Fibroblast of skin of scalp (primary cell): ENCODE measurements at places on chromosomes 7 and 10.

DNA sequence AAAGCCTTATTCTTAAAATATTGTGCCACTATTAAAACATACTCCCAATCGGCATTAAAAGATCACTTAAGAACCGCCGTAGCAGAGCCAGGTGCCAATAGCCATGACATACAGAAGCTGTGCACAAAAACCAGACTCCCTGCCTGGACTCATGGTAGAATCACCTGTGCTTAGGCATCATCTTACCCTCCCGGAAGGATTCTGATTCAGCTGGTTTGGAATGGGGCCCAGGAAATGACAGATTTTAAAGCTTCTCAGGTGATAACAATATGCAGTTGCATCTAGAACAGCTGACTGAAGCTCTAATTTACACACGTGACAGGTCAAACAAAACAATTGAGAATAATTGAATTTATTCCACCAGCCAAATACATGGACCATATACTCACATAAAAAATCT lies 10.7 kb downstream of the A1CF start:
- DNase-seq = no peak

GRCh38 chr10:6445671-6446316 lies 134.3 kb downstream of the PRKCQ start:
- peak; percentile 6 for DNase-seq

DNA sequence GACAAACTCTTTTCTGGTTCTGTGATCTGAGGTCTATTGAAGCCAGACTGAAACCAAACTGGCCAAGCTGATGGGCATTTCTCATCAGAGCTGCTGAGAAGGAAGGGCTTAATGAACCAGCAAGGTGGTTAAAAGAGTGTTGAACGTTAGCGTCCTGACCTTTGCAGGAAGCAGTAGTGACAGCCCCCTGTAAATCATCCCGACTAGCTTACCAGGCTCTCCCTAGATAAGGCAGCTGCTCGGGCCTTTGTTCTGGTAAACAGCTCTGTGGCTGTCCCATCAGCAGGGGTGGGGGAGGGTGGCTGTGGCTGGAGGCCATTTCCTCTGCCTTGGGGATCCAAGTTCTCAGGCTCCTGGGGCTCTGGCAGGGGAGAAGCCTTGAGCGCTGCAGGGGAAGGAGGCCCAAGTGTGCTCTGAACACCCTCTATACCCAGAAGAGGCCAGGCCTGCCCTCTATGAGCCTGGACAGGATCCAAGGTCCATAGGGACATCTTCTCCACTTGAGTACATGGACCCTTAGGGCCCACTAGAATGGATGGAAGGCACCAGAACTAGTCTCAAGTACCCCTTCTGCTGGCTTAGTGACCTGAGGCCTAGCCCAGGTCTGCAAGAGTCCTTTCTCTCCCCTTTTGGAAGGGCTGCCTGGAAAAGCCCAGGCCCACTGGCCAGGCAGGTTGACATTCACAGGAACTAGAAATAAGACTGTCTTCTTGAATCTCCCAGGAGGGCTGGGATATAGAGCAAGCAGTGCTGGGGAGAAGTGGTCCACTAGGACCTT lies 134.6 kb downstream of the ARHGAP22 start:
- no peak for DNase-seq

- no peak for DNase-seq
These were observed 19.9 kb upstream of the C10orf105 start for GRCh38 chr10:71739358-71739900.

GRCh38 chr10:113149626-113150025 lies 199.6 kb downstream of the TCF7L2 start:
- no peak for DNase-seq

DNA sequence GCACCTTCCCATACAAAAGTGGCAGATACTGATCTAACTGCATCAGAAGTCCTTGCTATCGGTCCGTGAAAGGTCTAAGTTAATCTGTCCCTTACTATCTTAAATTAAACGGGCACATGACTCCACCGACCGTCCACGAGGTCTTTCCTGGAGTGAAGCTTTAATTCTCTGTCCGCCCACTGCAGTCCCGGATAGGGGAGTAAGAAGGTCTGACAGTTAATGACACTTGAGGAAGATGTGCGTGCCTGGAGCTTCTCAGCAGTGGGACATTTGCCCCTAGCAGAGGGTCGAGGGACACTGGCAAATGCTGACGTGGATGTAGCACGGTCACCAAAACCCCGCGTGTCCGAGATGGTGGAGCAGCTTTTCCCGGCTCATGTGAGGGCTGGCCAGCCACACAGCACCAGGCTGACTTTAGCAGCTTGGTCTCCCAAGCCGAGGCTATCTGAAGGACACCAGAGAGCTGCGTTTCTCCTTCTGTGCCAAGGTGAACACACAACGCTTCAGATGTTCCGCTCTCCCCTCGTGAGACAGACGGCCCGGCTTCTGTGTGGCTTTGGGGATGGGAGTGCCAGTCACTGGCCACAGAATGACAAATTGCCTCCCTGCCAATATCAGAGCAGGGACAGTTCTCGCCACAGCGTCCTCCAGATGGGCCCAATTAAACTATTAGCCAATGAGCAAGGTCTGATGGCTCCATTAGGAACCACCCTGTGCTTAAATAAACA lies 86.6 kb downstream of the ADARB2 start:
- no peak for DNase-seq

DNA sequence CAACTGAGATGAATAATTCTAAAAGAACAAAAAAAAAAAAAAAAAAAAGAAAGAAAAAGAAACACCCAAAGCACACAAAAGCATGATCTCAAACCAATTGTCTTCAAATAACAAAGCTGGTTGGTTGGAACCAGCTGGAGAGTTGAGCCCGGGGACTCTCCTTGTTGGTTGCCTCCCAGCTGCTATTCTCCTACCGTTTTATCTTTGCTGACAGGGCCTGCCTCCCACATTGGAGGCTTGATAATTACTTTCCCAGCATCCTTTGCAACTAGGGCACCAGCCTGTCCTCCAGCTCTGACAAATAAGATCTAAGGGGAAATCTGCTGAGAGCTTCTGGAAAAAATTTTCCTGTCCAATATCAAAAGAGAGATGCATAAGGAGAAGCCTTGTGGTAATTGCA lies 6.8 kb downstream of the PON1 start:
- no peak for DNase-seq

DNA sequence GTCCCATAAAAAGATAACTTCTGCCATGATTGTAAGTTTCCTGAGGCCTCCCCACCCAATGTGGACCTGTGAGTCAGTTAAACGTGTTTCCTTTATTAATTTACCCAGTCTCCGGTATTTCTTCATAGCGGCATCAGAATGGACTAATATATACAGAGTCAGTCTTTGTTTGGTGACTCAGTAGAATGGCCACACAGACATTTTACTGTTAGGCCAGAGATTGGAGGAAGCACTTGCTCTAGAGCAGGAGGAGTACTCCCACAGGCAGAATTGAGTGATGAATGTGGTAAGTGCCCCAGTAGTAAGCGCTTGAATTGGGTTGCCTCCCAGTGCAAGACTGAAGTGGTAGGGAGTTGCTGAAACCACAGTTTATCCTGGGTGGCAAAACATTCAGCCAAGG lies 149.5 kb upstream of the SMIM30 start:
- DNase-seq = no peak

- peak; percentile 96 for DNase-seq
These were observed at the start of gene OSBPL3 for GRCh38 chr7:24979863-24980533. Gene OSBPL3 (minus strand): TSS chr7:24980178. CDS start chr7:24892472, 87,706 bp downstream.

- DNase-seq = no peak
These were observed 24.5 kb upstream of the RHEB start for GRCh38 chr7:151544183-151544582.

DNA sequence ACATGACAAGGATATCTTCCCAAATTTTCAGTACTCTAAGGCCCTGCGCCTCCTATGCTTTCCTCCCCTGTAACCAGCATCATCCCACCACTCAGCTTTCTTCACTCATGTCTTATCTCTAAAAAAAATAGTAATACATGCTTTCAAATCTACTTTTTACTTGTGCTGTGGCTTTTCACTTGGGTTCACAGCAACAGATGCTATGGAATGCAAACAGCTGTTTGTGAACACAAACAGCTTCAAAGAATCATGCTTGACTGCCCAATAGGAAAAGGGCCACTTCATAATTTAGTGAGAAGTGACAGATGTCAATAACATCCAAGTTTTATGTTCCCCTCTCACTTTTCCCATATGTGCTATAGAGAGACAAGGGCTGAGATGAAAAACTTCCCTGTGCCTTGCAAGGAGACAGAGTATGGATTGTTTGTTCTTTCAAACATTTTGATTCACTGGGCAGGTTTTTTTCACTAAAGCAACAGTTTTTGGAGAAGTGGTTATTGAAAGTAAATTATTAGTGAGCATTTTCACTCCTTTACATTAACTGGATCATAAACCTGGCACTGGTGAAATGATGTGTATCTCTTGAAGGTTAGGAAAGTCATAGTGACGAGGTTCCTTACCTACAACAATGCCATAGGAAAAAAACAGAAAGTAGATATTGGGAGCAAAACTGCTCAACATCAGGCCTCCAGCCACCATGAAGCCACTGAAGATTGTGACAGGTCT lies 37.3 kb downstream of the SLC16A9 start:
- no peak for DNase-seq

- DNase-seq = peak; percentile 57
These were observed 427.4 kb downstream of the SORCS3 start for GRCh38 chr10:105068497-105068896.

- no peak for DNase-seq
These were observed 461.6 kb downstream of the PLXDC2 start for GRCh38 chr10:20277820-20278219.

DNA sequence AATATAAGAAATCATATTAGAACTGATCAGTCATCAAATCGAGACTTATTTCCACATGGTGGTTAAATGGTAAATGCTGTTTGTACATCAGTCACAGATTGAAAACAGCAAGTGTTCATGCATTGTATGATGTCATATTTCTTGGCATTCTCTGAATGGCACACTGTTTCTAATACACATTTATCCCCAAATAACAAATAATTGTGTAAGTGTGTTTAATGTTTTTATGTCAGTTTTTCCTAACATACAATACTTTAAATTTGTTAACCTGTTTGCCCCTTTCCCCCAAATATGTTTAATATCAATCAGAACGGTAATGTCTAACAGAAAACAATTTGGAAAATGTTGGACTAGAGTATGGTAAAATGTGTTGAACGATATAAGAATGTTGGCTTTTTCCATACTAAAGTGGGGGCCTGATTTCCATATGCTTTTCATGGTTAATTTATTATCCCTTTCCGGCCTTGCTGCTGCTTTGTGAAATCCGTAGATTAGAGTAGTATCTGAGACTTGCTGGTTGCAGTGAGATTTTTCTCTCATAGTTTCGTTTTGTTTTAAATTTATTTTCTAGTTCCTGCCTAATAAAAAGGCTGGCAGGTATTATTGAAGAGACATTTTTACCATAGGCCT lies 23.7 kb downstream of the RAB18 start:
- DNase-seq = no peak

GRCh38 chr7:128681794-128682537 lies 9.9 kb downstream of the GARIN1A start:
- DNase-seq = no peak

- no peak for DNase-seq
These were observed 55.1 kb downstream of the TMEM178B start for GRCh38 chr7:141128931-141129330.

- DNase-seq = peak; percentile 81
These were observed 25.8 kb downstream of the ACTA2 start for GRCh38 chr10:88926566-88927415.

GRCh38 chr7:71718563-71718962 lies 586.6 kb downstream of the GALNT17 start:
- DNase-seq = peak; percentile 34

DNA sequence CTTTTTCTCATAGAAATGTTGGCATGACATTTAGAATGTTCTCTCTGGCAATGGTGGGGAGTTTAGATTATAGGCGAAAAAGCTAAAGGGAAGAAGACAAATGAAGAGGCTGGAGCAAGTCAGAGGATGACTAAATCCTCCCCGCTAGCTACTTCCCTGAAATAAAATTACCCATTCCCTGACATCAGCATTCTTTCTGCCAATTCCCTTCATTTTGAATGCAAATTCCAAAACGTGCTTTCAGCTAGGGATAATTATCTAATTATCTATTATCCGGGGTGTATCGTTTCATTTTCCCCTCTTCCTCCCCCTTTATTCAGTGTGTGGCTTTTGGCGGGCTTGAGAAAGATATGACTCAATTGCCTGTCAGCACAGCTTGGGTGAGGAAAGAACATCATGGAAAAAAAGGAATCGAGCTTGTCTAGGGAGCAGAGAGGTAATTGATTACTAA lies 672.3 kb downstream of the TNS3 start:
- DNase-seq = peak; percentile 91

GRCh38 chr7:4282434-4283223 lies 399.5 kb upstream of the FOXK1 start:
- DNase-seq = peak; percentile 5

GRCh38 chr10:31210190-31210589 lies 108.8 kb upstream of the ZEB1 start:
- no peak for DNase-seq

GRCh38 chr10:70596860-70597809 lies 5.4 kb downstream of the PRF1 start:
- DNase-seq = no peak

- DNase-seq = no peak
These were observed 143.3 kb downstream of the HDAC9 start for GRCh38 chr7:18638594-18639452.

DNA sequence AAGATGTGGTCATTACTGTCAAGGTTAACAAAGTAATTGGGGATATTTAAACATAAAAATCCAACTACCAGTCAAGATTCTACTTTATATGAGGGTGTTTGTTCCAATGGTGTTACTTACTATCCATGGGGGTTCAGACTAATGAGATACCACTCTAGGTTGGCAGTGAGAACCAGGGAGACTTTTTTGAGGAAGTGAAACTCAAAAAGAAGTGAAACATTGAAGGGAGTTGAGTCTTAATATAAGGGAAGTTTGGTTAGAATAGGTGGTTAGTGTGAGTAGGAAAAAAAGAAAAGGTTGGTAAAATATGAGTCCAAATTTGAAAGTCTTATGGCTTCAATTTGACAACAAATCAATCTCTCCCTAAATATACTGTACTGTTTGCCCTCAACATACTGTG lies 123.6 kb upstream of the ANK3 start:
- DNase-seq = no peak
